Neural crest cell (in vitro differentiated cells): ENCODE measurements at places on chromosomes 12 and 14.

- DNase-seq = no peak
Measured at GRCh38 chr12:58138424-58138823, 197.1 kb downstream of the ATP23 start.

DNA sequence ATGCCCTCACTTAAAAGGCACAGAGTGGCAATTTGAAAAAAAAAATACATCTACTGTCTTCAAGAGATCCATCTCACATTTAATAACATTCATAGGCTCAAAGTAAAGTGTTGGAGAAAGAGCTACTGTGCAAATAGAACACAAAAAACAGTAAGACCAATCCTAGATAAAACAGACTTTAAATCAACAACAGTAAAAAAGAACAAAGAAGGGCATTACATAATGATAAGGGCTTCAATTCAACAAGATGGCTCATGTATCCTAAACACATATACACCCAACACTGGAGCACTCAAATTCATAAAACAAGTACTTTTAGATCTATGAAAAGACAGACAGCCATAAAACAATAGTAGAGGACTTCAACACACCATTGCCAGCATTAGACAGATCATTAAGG lies 93.6 kb upstream of the PCED1B start:
- DNase-seq = no peak

- no peak for DNase-seq
Measured at GRCh38 chr14:46653031-46653755, 1.6 kb upstream of the RPL10L start.

GRCh38 chr12:94146166-94146936 lies 2.0 kb upstream of the PLXNC1 start:
- no peak for DNase-seq

DNA sequence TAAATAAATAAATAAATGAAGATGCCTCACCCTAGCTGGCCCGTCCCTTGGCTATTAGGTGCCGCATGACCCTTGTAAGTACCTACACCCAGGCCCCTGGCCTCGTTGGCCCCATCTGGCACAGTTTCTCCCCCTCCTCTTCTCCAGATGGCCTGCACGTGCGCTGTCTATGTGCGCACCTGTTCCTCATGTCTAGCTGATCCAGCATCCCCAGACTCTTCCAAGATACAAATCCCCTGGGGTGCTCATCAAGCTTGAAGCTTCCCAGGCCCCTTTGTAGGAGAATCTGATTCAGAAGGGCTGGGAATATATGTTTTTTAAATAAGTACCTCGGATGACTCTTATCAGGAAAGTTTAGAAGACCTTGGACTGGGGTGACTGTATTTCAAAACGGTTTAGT lies 133.3 kb downstream of the CHST11 start:
- DNase-seq = no peak

DNA sequence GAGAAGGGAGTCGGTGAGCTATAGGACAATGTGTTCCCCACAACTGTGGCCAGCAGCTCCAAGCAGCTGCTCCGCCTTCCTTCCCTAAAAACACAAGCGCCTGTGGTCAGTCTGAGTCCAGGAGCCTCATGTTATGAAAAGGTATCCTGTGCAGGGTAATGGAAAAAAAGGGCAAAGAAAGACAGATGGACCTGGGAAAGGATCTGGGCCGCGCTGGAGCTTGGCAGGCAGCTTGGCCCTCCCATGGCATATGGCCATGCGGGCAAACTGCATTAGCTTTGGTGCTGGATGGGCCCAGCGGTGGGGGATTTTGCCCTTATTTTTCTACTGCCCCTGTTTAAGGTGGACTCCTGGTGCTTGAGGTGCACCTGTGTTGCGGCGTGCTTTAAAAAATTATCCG lies 23.7 kb upstream of the CHST11 start:
- DNase-seq = no peak
